KBM-7 (cell line): ENCODE measurements at places on chromosomes 2 and 18.

DNA sequence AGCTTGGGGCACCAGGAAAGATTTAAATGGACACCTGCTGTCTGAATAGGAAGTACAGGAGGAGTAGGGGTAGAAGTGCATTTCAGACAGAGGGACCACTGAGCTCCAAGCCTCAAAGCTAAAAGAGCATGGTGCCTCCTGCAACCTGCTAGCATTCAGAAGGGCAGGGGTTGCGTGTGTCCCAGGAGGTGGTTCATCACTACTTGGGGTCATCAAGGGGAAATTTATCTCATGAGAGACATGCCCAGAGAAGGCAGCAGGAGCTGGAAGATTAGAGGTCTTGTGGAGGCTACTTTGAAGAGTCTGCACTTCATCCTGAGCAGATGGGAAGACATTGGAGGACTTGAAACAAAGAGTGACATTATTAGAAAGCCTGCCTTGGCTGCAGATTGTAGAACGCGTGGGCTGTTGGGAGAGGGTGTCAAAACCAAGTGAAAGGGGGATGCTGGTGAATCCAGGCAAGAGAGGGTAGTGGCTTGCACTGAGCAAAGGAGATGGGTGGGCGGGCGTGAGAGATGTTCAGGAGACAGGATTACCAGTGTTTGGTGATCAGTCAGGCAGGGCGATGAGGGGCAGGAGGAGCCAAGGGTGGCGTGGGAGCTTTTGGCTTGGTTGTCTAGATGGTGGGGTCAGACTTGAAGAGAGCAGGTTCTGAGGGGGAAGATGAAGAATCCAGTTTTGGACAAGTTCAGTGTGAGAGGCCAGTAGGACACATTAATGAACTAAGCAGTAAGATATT, 154.0 kb downstream of the DYSF start:
- no peak for DNase-seq

DNA sequence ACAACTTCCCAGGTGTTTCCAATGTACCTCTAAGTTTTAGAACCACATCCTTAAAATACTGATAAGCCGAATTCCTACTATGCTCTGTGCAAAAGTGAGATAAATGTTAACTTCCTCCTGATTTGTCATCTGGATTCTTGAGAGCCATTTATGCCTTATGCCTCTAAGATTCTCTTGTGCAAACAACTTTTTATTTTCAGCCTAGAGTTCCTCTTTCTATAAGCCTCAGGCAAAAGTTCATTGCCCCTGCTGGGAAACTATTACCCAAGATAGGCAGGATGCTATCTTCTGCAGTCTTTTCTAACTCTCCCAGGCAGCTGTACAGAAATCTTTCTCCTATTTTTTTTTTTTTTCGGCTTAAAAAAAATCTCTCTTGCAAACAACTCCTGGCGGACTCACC, 216.1 kb downstream of the KCNJ3 start:
- peak; percentile 24 for DNase-seq

DNA sequence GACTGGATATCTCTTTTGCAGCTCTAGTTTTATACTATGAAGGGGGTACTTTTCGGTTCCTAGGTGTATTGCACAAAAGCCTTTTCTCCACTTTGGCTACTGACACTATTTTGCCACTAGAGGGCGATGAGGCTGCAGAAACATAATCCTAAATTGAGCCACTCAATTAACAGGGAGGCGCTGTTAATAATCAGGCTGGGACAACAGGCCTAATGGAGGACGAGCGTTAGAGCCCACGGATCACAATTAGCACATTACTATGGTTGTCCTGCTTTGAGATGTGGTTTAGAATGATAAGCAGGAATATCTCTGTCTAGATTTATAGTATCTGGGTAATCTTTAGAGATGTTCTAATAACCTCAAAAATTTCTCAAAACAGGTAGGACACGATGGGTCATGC, 62.2 kb upstream of the PMAIP1 start:
- DNase-seq: peak; percentile 80

GRCh38 chr2:208112969-208113368, 11.4 kb downstream of the CRYGD start:
- no peak for DNase-seq

GRCh38 chr2:190511104-190511503, 23.4 kb downstream of the NEMP2 start:
- DNase-seq: peak; percentile 41

GRCh38 chr2:120653046-120653445, 82.6 kb upstream of the GLI2 start:
- no peak for DNase-seq

DNA sequence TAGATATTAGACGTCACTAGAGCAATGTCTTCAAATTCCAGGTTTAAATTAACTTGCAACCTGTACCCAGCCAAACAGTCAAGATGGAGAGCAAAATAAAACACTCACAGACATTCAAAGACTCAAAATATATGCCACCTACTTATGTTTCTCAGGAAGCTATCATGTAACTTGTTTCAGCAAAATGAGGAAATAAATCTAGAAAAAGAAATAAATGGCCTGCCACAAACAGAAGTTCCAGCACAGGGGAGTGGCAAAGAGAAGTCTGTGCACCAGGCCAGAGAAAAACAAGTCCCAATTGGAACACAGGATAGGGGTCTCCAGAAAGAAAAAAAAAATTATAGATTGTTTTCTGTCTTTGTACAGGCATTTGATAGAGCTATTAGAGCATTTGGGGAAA, 96.7 kb downstream of the LRP2 start:
- peak; percentile 61 for DNase-seq

- DNase-seq: peak; percentile 2
Observed at GRCh38 chr2:206353685-206354084, 79.2 kb downstream of the ZDBF2 start.

- no peak for DNase-seq
Observed at GRCh38 chr2:220279840-220280239, 652.4 kb downstream of the SLC4A3 start.
